ENCODE measurements at places on chromosomes 3 and 15.

DNA sequence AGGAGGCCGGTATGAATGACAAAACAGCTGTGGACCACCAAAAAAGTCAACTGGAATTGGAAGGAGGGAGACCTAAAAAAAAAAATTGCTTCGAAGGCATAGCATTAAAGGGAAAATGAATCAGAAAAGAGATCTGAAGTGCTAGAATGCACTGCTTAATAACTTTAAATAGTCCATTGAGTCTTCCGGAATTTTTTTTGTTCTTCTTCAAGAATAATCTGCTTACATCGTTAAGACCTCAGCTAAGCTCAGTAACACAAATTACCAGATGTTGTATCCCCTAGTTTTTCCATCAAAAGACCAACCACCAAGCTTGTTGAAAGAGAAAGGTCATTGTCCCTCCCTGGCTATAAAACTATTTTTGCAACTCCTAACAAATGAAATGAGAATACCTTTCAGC, 560.5 kb downstream of the NR2F2 start:
- DNase-seq, result no peak

GRCh38 chr3:99485286-99485685, 153.1 kb upstream of the COL8A1 start:
- DNase-seq, result no peak

DNA sequence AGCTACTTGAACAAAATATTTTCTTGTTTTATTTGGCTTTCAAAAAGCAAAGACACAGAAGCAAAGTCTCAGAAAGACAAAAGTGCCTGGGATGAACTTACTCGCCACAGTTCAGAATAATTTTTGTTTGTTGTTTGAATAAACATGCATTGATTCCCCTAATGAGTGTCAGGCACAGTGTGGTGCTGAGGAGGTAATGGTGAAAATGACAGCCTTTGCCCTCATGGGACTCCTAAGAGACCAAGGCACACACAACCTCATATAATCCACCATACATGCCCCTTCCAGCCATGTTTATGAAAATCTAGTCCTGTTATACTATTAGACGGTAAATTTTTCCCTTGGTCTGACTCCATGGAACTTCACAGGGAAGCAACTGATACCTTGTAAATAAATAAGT, 2.5 kb downstream of the GOLIM4 start:
- DNase-seq, result no peak

DNA sequence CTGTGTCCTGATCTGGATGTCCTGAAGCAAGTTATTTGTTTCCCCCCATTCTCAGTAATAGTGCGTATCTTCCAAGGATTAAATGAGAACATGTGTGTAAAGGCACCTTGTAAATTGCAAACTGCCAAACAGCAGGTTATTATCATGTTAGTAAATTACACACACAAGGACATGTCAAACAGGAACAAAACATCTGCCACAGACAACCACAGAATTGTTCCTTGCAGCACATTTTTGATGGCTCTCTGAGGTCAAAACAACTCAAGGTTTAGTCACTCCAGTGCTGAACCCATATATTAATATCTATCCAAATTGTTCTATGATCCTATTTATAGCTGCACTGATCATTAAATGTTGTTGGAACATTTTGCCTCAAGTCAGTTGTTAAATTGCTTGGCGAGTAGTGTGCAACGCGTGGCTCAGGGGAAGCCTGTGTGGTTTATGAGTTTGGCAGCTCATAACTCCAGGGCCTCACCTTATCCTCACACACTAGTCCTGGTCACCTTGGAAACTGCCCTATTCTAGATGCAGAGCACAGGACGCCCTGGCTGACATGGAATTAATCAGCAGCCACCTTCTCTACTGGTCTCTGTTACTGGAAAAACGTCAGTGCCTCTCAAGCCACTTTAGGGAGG, 46.3 kb upstream of the CDV3 start:
- no peak for DNase-seq

GRCh38 chr15:65067645-65068402, at the start of gene RASL12:
Gene RASL12, minus strand, starts transcription at chr15:65067991. Its CDS starts 156 bp downstream, at chr15:65067835.
- no peak for DNase-seq

DNA sequence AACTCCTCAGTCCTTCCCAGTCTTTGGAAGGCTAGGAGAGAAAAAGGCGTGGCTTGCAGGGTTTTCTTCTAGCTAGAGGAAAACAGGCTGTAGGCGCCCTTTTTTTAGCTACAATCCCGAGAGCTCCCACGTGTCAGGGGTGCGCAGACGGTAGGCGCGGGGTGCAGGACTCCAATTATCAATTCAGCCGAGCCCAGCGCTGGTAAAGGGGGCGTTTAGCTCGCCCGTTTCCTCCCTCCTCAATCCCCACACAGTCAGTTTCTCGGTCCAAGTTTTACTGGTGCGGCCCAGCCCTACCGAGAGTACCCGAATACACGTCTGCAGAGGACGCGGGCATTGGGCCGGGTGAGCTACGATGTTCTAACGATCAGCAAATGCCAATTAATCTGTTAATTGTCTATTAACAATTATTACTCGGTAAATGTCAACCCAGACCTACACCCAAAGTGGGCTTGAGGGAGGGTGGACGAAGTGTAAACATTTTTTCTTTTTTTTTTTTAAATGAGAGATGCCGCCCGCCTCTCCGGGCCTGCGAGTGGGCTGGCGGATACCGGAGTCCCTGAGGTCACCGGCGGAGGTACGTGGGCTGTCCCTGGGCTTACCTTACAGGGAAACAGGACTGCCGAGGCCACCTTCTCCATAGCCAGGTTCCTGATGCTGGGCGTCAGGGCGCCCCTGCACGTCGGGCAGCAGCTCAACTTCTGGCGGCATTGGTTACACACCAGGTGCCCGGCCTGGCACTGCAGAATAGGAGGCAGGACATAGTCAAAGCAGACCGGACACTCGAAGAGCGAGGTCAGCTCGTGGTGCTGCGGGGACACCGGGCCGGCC, 923 bp downstream of the SIAH2 start:
- DNase-seq, result peak; percentile 17

DNA sequence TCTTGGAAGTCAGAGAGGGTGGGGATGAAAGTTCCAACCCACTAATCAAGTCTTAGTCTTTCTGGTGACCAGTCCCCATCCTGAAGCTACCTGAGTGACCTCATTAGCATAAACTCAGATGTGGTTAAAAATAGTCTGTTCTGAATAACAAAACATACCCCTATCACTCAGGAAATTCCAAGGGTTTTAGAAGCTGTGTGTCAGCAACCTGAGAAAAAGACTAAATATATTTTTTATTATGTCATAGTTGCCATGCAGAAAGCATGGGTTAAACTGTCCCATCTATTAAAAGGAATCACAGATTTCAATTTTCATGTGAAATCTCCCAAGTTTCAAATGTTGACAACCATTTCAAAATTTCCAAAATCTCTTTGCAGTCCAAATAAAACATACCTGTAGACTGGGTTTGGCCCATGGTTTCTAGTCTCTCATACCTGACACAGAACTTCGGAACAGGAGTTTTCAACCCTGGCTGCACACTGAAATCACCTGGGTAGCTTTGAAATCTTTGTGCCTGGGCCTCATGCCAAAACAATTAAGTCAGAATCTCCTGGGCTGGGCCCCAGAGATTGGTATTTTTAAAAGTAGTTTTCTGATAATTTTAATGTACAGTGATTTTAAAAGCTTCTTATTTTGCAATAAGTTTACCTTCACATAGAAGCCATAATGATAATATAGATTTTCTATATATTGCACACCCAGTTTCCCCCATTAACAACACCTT, 476.3 kb downstream of the RBMS3 start:
- DNase-seq, result no peak

- DNase-seq, result no peak
Measured at GRCh38 chr15:48993380-48993779, 29.7 kb upstream of the SHC4 start.

GRCh38 chr15:88395241-88395640, 71.9 kb downstream of the MRPL46 start:
- no peak for DNase-seq

GRCh38 chr15:84807228-84807627, 9.9 kb upstream of the ALPK3 start:
- DNase-seq, result no peak

DNA sequence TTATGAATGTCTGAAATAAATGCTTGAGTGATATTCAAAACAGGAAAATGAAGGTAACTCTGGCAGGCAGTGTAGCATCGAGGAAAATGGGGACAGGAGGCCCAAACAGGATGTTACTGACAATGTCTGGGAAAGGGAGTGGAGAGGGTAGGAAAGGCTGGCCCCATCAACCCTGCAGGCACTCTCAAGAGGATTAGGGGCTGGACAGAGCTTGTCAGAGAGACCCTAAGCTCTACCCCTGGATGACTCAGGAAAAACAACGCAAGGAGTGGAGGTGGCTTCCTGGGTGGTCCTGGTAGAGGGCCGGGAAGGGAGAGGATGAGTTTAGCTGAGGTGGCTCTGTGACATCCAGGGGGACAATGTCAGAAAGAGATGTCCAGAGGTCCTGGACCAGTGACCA, 106.0 kb downstream of the RYK start:
- no peak for DNase-seq

GRCh38 chr3:102410616-102411015, 24.2 kb upstream of the ZPLD1 start:
- DNase-seq, result no peak

GRCh38 chr3:158483701-158484235, 87.2 kb upstream of the MLF1 start:
- DNase-seq, result no peak

- no peak for DNase-seq
Measured at GRCh38 chr3:110193074-110193473, 855.7 kb upstream of the DPPA4 start.

GRCh38 chr3:108428586-108428985, 81.8 kb downstream of the MYH15 start:
- DNase-seq, result no peak

GRCh38 chr15:40242213-40242599, 3.3 kb downstream of the PAK6 start:
- DNase-seq, result no peak
